ENCODE measurements at places on chromosomes 6 and 20. TPM values are rescaled to one million over a fixed set of nuclear protein-coding genes. Genes with fewer than 3 reads are reported as not detected.

Gene PDE7B
- 8.0 TPM for total RNA-seq

Gene KLC4
- total RNA-seq = 34.2 TPM

Gene CRIP3
- total RNA-seq = 2.7 TPM

Gene CAGE1
- total RNA-seq = 0.32 TPM

Gene IL17F
- total RNA-seq = not detected

Gene FOXA2
- total RNA-seq = not detected

GRCh38 chr6:133503336-133503729 lies 262.2 kb downstream of the EYA4 start:
- DNase-seq = no peak

- no peak for DNase-seq
Observed at GRCh38 chr6:33061987-33062386, 11.5 kb downstream of the HLA-DPA1 start.

- no peak for DNase-seq
Observed at GRCh38 chr20:50516935-50517816, 7.0 kb downstream of the PTPN1 start.

- DNase-seq = no peak
Observed at GRCh38 chr6:129853996-129854711, 7.0 kb downstream of the TMEM244 start.

DNA sequence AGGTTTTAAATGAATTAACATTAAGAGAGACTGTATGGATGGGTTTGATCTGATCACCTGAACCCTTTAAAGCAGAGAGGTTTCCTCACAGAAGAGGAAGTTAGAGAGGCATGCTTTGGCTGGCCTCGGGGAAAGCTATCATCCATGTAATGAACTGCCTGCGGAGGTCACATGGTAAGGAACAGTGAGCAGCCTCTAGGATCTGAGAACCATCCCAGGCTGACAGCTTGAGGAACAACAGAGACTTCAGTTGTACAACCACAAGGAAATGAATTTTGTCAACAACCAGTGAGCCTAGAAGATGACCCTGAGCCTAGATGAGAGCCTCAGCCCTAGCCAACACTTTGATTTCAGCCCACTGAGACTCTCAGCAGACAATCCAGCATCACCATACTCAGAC lies 2.9 kb upstream of the COL21A1 start:
- DNase-seq = no peak

DNA sequence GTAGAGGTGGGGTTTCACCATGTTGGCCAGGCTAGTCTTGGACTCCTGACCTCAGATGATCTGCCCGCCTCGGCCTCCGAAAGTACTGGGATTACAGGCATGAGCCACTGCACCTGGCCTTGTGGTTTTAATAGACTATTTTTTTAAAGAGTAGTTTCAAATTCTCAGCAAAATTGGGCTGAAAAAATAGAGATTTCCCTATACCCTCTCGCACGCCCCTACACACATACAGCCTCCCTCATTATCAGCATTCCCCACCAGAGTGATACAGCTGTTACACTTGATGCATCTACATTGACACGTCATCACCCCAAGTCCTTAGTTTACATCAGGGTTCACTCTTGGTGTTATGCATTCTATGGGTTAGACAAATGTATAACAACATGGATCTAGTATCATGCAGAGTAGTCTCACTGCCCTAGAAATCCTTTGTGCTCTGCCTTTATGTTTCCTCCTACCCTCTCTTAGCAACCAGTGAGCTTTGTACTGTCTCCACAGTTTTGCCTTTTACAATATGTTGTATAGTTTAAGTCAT lies 103.6 kb downstream of the CDYL start:
- DNase-seq = no peak

DNA sequence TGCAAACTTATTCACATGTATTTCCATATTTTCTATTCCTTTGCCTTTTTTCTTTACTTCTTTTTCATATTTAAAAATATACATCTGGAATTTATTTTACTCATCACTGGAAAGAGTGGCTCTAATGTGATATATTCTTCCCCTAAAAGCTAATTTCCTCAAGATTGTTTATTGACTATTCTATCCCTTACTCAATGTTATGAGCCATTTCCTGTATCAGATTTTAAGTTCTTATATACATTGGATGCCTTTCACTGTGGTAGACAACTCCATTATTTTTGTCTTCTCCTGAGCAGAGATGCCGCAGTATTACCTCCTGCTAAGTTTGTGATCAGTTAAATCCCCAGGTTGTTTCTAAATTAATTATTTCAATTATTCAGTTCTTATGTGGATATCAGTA lies 418.4 kb upstream of the JAG1 start:
- DNase-seq = no peak

- DNase-seq = no peak
Observed at GRCh38 chr6:16109659-16110305, 19.1 kb upstream of the MYLIP start.

DNA sequence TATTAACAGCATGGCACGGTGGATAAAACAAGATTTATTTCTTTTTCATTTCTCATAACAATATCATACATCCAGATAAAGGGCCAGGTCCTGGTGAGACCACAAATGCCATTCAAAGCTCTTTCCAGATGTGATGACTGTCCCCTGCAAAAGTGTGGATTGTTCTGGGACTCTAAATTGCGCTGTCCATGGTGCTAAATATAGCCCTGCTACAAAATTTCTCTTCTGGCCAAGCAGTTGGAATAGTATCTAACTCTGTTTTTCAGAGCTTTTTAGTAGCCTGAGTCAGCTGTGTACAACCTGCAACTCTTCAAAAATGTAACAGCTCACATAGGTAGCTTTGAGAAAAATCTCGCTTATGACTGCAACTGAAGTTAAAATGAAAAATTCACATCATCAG lies 115.8 kb downstream of the MANEA start:
- no peak for DNase-seq

DNA sequence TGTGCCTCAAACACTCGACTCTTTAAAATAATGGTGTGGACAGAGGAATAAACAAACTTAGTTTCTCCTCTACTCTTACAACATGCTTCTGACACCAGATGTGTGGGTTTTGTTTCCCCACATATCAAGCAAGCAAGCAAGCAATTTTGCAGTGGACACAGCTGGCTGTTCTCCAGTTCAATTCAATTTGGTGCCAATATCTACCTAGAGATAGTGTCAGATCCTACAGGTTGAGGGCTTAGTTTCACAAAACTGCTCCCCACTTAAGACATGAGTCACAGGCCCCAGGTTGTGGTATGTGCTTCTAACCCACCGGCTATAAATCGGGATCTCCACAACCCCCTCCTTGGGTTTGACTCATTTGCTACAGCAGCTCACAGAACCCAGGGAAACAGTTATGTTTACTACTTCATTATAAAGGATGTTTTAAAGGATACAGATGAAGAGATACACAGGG lies 131.4 kb upstream of the TRAF3IP2 start:
- DNase-seq = no peak

DNA sequence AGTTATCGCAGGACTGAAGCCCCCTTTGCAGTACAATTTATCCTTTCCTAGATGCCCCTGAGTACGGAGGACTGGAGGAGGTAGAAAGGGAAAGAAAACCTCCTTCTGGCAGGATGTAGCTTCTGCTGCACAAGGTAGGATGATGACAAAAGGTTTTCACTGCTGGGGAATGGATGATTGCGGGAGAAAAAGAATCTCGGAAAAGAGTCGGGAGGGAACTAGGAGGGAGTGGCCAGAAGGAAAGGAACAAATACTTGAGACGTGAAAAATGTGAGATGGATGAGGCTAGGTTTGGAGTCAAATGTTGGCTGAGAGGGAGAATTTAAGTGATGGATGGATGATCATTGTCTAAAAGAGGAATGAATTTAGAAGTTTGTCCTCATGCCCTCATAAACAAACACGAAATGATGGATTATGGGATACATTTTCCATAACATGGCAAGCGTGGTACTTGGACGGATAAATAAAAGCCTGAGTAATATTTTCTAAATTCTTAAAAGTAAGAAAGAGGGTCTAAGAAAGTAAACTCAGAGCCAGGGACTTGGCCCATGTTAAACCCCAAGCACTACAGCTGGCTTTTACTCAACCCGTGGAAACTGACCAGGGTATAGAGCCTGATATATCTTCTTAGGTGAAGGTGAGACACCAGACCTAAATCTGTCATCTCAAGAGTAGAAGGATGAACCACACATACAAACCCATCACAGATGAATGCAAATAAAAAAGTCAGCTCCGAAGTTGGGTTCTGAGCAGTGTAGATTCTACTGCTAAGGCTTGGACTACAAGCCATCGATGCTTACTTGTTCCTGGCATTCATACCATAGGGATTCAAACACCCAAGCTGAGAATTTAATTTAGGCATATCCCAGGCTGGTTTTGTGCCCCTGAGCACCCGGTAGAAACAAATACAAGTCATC lies 72.4 kb downstream of the HFE start:
- no peak for DNase-seq

DNA sequence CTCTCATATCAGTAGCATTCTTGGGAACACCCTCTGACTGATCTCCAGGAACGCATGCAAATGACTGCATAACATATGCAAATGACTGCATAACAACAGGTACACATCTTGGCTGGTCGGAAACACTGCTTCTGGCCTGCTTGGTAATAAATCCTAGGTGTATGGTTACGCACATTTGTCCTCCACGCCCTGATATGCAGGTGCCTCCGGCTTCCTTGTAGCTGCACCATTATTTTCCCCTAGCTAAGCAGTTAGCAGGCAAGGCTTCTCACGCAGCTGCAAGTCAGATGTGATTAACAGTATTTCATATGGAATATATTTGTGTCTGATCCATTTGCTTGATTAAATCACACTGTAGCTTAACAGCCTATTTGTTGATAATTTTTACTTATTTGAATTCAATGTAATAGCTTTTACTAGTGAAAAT lies 5.9 kb downstream of the RPS6KA2 start:
- DNase-seq = no peak

- no peak for DNase-seq
Observed at GRCh38 chr6:26327450-26328264, 37.3 kb upstream of the BTN3A2 start.

- DNase-seq = no peak
Observed at GRCh38 chr20:44029848-44030230, 115.2 kb downstream of the TOX2 start.

DNA sequence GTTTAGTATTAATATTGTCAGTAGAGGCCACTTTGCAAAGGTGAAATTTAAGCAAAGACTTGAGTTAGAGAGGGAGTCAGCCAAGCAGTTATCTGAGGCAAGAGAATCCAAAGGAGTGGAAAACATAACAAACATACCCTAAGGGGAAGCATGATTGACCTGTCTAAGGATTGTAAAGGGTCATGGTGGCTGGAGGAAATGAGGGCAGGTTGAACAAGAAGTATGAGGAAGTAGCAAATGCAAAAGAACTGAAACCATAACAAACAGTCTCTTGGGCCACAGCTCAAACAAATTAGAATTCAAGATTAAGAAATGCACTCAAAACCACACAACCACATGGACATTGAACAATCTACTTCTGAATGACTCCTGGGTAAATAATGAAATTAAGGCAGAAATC lies 103.2 kb downstream of the FBXO5 start:
- DNase-seq = no peak

DNA sequence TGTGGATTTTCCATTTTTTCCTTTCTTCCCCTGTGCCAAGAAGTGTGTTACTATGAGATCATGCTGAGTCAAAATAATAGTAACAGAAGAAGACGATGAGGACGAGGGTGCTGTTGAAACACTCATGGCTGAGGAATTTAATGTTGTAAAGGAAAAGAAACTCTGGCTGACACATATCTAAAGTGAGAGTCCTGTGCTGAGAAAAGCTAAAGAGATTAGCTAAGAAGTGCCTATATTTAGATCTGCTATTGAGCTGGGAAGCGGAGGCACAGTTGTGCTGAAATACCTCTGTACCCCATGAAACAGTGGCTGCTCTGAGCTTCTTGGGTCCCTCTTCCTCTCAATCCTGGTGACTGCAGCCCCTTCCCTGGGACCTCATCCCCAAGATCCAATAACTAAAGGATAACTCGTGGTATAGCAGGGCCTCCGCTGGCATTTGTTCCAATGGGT lies 1.1 kb upstream of the SYTL3 start:
- no peak for DNase-seq

GRCh38 chr6:112179631-112180030 lies 74.7 kb downstream of the LAMA4 start:
- no peak for DNase-seq

DNA sequence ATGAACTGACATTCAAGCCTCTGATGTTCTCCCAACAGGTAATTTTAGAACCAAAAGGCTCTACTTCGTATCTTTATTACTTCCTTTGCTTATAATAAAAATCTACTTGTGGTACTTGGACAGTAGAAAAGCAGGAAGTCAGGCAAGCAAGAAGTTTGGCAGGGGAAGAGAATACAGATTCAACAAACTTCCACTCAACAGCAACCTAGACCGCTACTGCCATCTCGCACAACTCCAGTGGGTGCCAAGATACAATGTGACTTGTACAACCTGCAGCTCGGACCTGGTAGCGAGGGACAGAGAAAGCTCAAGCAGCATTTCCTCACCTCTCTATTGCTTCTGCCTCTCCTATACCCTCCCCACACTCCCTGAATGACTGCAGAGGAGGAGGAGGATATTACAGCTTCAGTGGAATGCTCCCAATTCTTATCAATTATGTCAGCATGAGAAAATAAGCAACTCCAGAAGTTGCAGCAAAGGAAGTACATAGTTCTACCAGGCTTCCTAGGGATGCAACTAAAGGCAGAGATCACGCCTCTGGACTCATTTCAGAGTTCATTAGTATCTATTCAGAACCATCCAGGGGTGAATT lies 76.5 kb downstream of the MBOAT1 start:
- no peak for DNase-seq

- DNase-seq = no peak
Observed at GRCh38 chr6:169473663-169474062, 220.0 kb upstream of the THBS2 start.

GRCh38 chr6:70673601-70674000 lies 5.9 kb downstream of the SMAP1 start:
- no peak for DNase-seq

DNA sequence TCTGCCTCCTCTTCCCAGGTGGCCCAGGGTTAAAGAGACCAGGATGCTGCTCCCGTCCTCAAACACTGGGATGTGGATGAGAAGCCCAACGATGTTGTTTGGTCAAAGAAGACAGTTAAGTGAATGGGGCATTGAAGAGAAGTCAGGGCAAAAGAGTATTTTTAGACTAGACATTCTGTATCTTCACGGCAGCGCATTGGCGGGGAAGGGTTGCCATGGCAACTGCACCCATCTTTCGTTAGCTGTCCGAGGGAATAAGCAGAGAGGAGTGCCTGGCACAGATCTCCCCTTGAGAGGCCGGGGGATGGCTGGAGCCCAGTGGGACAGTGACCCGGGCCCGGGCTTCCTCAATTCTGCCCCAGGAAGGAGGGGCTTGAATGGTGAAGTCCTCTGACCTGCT lies 56.4 kb upstream of the GPR31 start:
- no peak for DNase-seq
